Anterior cingulate cortex (tissue), 58 donors: ENCODE measurements at places on chromosomes 13 and 19.
A peak's percentile ranks its signal among the peaks of the same experiment; 100 is the strongest.

DNA sequence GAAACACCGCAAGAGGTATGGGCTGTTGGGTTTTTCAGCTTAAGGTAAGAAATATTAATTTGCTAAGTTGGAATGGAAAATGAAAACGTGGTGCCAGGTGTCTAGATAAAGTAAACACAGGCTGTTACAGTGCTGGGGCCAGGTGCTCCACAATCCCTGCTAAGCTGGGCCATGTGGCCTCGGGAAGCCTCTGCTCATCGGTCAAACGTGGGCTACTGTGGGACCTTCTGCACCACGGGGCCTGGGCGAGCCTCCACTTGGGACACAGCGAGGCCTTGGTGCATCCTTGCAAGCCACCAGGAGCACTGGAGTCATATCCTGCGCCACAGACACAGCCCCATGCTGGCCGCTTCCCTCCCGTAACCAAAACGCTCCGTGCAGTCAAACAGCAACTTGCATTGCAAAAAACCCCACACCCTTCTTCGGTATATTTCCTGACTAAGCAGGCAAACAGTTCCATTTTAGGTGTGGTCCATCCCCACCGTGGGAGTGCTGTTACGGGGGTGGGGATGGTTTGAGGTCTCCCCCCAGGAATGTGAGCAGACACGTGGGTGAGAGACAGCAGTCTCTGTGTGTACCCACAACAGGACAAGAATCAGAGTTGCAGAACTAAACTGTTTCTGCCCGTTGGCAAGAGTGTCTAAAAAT, 96.3 kb upstream of the SOX1 start:
- DNase-seq = no peak

GRCh38 chr19:16160445-16160942, 12.8 kb downstream of the CIB3 start:
- no peak for DNase-seq

DNA sequence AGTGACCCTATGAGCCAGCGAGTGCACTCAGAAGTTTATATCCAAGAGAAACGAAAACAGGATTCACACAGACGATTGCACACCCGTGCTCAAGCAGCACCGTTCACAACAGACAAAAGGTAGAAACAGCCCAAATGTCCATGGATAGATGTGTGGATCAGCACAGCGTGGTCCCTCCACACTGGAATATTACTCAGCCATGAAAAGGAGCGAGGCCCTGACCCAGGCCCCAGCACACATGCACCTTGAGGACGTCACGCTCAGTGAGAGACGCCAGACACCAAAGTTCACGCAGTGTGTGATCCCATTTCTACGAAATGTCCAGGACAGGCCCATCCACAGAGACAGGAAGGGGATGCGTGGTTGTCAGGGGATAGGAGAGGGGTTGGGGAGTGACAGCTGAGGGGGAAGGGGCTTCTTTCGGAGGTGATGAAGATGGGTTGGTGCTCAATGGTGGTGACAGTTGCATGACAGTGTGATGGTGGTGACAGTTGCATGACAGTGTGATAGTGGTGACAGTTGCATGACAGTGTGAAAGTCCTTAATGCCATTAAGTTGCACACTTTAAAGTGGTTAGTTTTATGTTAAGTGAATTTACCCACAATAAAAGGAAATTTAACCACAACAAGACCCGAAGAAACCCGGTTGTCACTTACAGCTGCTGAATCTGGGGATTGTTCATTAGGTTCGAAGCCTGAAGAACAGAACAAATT, 18.9 kb upstream of the SLC39A3 start:
- no peak for DNase-seq

DNA sequence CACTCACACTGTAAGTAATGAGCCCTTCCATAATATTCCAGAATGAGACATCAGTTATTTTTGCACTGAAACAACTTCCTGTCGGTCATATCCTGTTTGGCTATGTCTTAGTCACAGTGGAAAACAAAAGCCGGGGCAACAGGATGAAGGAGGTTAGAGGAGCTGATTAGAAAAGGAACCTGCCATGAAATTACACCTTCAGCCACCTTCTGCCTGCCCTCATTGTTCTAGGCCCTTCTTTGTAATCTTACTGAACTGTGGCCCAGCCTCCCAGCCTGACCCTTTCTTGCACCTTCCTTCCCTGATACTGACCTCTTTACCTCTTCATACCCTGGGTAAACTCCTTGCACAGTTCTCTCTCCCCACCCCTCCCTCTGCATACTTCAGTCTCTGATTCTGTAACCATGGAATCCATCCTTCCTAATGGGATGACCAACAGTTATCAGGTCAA, 67.3 kb downstream of the DOCK9 start:
- no peak for DNase-seq

DNA sequence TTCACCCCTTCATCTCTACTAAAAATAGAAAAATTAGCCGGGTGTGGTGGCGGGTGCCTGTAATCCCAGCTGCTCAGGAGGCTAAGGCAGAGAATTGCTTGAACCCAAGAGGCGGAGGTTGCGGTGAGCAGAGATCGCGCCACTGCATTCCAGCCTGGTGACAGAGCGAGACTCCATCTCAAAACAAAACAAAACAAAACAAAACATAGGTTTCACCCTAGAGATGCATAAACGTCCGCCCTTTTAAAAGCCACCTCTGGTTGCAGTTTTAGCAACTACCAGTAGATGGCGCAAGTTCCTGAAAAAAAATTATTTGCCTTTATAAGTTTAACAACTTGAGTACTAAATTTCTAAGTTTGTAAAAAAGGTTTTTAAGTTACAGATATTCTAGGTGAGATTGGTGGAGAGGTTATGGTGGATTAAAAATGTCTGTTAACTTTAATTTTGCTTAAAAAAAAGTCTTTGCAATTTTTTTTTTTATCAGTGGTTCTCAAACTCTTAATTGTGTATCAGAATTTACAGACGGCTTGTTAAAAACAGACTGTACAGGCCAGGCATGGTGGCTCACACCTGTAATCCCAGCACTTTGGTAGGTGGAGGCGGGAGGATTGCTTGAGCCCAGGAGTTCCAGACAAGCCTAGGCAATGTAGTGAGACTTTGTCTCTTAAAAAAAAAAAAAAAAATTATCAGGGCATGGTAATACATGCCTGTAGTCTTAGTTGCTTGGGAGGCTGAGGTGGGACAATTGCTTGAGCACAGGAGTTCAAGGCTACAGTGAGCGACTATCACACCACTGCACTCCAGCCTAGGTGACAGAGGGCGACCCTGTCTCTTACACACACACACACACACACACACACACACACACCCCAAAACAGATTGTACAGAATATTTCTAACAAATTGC, 42.1 kb downstream of the NAA16 start:
- no peak for DNase-seq

- DNase-seq = no peak
Observed at GRCh38 chr13:110907951-110908898, 6.6 kb downstream of the ANKRD10 start.

- no peak for DNase-seq
Observed at GRCh38 chr19:18790566-18791314, at the start of gene COMP. Gene COMP (minus strand): TSS chr19:18791305. CDS start chr19:18791269, 36 bp downstream.

DNA sequence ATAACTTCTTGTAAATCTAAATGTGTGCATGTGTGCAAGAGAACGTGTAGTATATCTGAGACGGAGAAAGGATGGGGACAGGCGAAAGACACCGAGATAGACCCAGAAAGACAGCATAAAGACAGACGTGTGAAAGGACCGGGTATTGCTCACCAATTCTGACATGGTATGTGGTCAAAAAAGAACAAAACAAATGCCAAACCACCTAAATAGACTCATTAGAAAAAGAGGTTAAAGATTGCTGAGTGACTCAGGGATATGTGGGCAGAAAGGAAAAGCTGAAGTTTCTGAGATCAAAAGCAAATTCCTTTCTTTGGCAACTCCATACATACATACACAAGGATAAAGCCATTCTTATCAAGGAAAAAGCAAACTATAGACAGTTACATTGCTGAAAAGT, 179.7 kb upstream of the TSC22D1 start:
- no peak for DNase-seq

DNA sequence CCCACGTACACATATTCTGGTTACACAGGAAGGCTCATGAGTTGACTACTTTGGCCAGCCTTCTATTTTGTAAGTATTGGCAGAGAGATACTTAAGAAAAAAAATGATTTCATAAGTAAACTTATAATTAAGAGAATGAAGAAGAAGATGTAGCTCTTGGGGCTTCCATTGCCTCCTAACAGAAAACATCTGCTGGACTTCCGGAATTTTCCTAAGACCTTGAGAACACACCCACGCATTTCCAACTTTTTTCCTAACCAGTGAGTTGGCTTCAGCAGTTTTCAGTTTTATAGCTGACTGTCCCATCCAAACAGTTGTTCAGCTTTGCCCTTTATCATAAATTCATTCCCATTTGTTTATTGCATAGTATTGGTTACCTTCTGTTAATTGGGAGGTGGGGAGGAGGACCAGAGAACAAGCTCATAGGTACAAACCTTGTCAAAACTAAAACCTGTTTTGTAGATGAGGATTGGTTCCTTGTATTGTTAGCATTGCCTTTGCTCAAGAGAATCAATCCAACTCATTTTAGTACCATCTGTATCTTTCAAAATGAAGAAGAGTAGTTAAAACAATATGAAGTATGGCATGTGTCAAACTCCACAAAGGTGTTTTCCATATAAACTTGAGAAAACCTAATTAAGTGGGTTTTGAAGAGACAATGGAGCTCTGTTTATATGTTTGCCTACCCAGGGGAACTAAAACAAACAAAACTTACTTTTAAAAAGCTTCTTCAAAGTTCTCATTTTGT, 93.9 kb downstream of the COL4A2 start:
- DNase-seq = no peak

- peak; percentile 50 for DNase-seq
Observed at GRCh38 chr13:97125810-97126738, 96.1 kb upstream of the MBNL2 start.

- no peak for DNase-seq
Observed at GRCh38 chr13:35512271-35512920, 35.9 kb upstream of the MAB21L1 start.

- DNase-seq = no peak
Observed at GRCh38 chr13:102724923-102725322, 30.1 kb upstream of the METTL21C start.

GRCh38 chr19:41848666-41849065, 3.8 kb downstream of the DMRTC2 start:
- DNase-seq = no peak

DNA sequence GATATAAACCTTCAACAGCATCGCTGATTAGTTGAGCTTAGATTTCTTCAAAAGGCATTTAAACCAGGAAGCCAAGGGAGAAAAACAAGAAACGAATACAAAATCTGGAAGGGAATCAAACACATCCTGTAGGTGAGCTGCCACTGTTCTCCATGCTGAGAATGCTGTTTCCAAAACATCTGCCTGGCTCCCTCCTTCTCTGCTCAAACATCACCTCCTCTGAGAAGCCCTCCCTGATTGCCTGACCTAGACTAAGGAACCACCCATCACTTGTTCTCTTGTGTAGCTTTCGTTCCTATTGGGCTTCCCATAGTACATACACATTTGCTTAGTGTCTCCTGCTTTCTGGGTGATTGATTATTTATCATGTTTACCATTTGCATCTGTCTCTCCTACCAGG, 152.7 kb downstream of the CACNA1A start:
- DNase-seq = no peak

- DNase-seq = no peak
Observed at GRCh38 chr13:30787738-30788525, 52.6 kb downstream of the ALOX5AP start.

GRCh38 chr19:38852231-38853044, 2.7 kb upstream of the HNRNPL start:
- no peak for DNase-seq

- DNase-seq = no peak
Observed at GRCh38 chr19:19530423-19530804, 1.7 kb downstream of the YJEFN3 start.

DNA sequence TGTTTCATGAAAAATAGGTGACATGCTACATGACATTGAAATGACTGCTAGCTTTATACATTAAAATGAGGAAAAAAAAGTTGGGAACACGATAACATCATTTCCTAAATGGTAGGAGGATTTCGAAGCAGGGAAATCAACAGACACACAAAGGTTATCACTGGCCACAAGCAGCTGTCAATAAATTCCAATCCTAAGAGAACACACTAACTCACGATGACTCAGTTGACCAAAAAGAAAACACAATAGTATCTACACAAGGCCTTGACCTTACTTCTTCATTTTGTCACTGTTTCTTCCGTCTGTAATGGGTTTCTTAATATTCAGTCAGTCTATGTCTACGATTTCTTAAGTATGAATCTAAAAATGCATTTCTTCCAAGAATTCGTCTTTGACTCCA, 36.5 kb downstream of the STARD13 start:
- no peak for DNase-seq
